ENCODE measurements at places on chromosomes 12 and 14.

GRCh38 chr12:102808412-102808811 lies 108.6 kb downstream of the PAH start:
- no peak for DNase-seq

DNA sequence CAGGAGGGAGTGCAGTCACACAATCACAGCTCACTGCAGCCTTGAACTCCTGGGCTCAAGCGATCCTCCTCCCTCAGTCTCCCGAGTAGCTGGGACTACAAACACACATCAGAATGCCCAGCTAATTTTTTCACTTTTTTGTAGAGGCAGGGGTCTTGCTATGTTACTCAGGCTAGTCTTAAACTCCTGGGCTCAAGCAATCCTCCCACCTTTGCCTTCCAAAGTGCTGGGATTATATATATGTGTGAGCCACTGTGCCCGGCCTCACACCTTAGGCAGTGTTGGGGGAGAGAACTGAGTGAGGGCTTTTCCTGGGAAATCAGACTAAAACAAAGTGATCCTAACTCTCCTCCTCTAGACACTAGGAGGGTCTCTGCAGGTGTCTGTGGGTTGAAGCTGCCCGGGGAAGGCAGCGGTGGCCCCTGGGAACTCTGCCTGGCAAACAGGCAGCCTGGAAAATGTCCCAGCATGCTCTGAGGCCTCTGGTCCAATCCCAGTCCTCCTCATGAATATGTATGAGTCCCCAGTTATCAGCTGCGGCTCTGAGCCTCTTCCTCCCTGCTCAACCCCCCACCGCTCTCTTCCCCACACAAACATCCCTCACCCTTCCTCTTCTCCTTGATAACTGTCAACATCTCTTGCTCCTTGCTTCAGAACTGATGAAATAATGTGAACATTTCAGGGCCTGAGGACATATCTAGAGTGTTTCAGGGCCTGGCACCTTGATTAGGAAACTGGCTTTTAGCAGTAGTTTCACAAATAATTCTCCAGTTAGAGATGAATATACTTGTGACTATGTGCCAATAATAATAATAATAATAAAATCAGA lies 7.9 kb upstream of the NAA25 start:
- peak; percentile 74 for DNase-seq

GRCh38 chr12:10409392-10409791 lies at the start of gene KLRC4:
TSS of gene KLRC4 (minus strand) at chr12:10409757. CDS start at chr12:10409575, 182 bp downstream.
- no peak for DNase-seq

- DNase-seq: no peak
Measured at GRCh38 chr12:76332606-76333005, 15.6 kb downstream of the BBS10 start.

- peak; percentile 18 for DNase-seq
Measured at GRCh38 chr12:112676507-112676906, 115.0 kb upstream of the RPH3A start.

DNA sequence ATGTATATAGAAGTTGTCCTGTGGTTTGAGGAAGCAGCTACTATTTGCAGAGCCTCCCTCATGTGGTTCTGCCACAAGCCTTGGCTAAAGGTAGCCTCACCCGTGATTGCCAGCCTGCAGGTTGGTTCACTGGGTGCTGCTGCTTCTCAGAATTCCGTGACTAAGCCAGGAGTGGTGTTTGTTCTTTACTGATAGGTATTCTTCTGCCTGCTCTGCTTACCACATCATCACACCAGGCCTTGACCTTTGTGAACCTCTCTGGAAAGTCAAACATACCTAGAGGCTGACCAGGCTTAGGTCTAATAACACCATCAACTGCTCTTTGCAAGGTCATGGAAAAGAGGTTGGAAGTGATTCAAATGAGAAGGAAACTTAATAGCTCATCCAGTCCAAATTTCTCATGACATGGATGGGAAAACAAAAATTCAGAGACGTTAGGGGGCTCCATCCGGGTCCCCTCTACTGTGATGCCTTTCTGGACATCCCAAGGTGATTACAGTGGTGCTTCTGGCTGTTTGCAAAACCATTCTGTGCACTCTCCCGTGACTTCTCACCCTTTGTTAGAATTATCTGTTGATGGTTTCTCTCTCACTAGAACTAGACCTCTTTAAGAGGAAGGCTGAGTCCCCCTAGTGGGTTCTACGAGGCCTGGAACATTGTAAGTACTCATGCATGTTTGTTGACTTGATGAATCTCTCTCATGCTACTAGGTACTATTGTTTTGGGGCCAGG lies 8.5 kb upstream of the SOCS2 start:
- DNase-seq: no peak

DNA sequence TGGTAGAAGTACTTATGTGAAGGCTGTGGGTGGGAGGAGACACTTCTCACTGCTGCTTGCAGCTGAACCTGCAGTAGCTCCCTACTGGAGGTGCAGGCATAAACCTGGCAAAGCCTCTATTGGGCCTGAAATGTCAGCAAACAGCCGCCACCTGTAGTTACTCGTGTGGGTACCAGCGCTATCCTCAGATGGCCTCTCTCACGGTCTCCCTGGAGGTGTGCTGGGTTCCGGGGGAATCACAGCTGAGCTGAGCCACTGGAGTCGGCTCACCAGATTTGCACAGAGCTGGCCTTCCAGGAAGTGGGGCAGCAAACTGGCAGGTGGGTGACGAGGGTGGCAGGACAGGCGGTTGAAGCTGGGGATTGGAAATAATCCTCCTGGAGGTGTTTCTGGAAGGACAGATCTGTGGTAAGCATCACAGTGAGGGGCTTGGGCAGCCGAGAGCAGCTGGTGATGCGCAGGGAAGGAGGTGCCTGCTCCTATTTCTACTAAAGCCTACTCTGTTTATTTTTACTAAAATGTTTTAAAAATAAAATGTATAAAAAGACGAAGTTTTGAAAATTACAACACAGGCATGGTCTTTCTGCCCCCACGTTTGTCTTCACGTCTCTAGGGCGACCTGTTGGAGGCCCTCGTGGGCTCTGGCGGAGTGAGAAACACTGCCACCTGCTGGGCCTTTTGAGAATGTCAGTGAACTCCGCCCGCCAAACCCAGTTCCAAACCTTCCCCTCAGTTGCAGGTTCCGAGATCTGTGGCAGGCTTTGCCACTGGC lies 67.8 kb upstream of the PLEKHG3 start:
- peak; percentile 78 for DNase-seq

DNA sequence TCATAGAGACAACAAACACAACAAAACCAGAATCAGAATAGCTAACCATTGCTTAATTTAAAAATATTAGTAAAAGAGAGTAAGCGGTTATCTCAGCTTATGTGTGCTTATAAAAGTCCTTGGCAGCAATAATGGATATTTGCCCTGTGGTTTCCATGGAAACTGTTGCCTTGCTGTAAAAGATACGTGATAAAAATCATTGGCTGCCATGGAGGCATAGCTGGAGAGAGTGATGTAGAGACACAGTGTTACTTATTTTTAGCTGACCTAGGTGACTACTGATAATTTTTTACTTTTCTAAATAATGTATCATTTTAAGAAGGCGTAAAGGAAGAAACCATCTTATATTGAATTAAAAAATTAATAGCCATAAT lies 92.9 kb downstream of the ERC1 start:
- no peak for DNase-seq

DNA sequence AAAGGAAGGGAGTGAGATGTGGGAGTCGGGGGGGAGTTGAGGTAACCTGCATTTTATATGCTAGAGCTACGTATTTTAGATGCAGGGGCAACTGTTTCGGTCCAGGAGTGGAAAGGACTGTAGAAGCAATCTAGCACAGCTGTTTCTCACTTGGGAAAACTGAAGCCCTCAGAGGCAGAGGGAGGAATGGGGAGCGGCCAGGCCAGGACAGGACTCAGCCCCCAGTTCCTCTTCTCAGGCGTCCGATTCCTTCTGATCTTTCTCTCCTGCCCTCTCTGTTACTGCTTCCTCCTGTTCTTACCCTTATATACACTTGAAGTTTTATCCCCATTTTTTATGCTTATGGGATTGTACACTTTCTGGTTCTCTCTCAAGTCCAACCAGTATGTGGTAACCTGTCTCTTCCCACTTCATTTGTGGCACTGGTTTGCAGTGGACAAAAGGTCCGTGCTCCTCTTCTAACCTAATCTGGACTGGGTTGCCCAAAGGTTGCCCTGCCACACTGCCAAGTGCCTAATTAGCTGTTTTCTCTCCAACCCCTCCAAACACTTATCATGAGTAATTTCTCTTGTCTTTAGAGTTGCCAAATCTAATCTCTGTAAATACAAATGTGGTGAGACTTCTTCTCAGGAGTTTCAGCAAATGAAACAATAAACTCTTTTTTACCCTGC lies 16.2 kb downstream of the LPCAT3 start:
- DNase-seq: no peak

DNA sequence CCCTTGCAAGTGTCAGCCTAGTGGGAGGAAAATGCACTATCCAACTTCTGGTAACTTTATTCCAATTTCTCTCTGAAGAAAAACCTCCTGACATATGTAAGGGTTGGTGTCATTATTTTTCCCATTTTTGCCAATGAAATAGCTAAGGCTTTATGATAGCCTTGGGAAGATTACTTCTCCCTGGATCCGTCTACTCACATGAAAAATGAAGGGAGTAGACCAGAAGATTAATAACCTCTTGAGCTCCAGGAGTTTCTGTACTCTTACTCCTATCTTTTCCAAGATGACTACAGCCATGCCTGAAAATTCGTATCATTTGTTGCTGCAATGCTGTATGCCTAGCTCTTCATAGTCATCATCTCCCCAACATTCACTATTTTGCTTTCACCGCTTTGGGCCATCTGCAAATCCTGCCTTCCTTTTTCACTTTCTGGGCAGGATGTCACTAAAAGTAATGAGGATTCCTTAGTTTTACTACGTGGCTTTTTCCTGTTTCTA lies 18.8 kb downstream of the TC2N start:
- DNase-seq: no peak

- peak; percentile 47 for DNase-seq
Measured at GRCh38 chr12:75208856-75209811, 505 bp downstream of the KCNC2 start.

DNA sequence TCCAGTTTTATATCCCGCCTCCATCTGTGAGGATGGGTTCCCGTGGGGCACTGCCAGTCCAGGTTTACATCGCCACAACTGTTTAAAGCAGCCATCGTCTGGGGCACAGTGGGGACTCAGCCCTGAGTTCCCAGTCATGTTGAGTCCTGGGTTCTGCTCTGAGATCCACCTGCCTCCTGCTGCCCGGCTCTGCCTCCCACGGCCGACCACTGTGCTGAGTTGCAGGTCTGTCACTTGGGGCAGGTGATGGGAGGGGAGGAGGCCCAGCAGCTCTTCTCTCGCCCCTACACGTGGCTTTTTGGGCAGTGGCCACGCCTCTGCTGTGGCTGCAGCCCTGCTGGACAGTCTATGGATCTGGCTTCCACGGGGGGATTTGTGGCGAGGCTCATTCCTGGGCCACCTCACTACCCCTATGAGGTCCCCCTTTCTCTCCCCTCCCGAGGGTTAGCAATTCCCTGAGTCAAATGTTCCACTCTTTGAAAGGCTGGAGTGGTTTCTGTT lies 143.0 kb downstream of the ADGRD1 start:
- no peak for DNase-seq

- DNase-seq: no peak
Measured at GRCh38 chr14:51444353-51445000, 204.4 kb downstream of the TMX1 start.

DNA sequence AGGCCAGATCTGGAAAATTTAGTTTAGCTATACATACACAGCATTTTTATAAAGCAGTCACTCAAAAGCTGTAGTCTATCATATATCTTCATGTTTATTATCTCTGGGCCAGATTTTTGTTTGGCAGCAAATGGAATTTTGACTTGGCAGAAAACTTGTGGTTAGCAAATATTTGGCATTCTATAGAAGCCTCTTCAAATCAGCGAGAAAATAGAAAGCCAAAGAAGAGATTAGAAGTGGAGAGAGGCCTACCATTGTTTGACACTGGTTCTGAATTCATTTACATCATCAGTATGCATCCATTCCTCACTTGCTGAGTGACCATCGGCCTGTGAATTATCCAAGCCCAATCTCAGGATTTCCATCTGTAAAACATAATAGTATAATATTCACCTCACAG lies 1077.6 kb downstream of the GALC start:
- no peak for DNase-seq

- DNase-seq: no peak
Measured at GRCh38 chr14:104542871-104543830, 36.4 kb upstream of the C14orf180 start.

DNA sequence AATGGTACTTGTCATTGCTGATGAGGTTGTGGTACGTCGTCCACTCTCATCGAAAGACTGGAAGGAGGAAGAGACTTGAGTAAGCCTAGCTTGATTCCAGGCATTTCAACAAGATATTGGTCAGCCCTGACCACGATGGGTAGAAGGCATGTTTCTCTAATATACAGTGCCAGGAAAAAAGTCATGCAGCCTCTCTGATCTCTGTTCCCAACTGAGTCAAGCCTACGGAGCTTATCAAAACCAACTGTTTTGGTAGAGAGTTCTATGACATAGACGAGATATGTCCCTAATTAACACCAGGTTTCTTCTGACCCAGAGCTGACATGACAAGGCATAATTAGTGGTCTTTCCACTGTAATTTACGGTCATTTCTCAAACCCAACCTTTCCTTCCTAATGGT lies 58.5 kb downstream of the NIN start:
- no peak for DNase-seq

GRCh38 chr12:71295953-71296352 lies 138.2 kb upstream of the TSPAN8 start:
- DNase-seq: no peak

DNA sequence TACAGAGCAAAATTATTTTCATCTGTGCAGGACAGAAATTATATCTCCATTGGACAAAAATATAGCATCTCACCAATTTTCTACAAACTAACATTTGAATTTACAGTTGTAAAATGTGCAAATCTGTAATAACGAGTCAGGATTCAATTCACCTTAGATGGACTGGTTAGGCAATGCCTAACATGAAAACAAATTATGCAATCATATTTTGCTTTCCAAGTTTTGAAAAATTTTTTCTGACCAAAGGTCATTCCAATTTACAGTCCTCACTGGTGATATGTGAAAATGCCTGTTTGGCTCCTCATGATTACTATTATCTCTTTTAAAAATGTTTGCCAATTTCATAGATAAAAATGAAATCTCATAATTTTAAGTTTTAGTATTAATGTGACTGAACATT lies 6.5 kb upstream of the CPM start:
- DNase-seq: no peak

GRCh38 chr14:55332654-55333570 lies 61.7 kb downstream of the FBXO34 start:
- no peak for DNase-seq

- no peak for DNase-seq
Measured at GRCh38 chr12:48016373-48017020, 12.2 kb upstream of the COL2A1 start.

DNA sequence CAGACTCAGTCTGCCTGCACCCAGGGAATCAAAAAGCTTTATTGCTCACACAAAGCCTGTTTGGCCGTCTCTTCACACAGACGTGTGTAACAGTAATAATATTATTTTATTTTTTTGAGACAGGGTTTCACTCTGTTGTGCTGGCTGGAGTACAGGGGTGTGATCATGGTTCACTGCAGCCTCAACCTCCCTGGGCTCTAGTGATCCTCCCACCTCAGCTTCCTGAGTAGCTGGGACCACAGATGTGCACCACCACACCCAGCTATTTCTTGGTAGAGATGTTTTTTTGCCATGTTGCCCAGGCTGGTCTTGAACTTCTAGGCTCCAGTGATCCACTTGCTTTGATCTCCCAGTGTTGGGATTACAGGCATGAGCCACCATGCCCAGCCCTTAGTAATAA lies 88.4 kb upstream of the DCD start:
- DNase-seq: no peak

- no peak for DNase-seq
Measured at GRCh38 chr14:94354638-94355185, 31.6 kb upstream of the SERPINA6 start.
